A549 treated with dexamethasone at 1 μM for 4 hours (cell line): ENCODE measurements at places on chromosomes 2 and 18. TPM values are rescaled to one million over a fixed set of nuclear protein-coding genes. Genes with fewer than 3 reads are reported as not detected.

The GAREM2 gene
- 4.4 to 8.7 TPM (median 7.2 TPM) in 5 replicates for total RNA-seq

The HOXD1 gene
- total RNA-seq = 0.15 to 0.25 TPM (median 0.21 TPM) in 5 replicates

The COL4A4 gene
- 1.5 to 2.8 TPM (median 1.9 TPM) in 5 replicates for total RNA-seq

The CNRIP1 gene
- 1.4 to 2.3 TPM (median 1.7 TPM) in 5 replicates for total RNA-seq

The FAM237A gene
- total RNA-seq = not detected in 5 replicates

The FAM110C gene
- total RNA-seq = 0.15 to 0.49 TPM (median 0.34 TPM) in 5 replicates
